Endothelial cell of umbilical vein (primary cell): ENCODE measurements at places on chromosomes 16 and 17. TPM values are rescaled to one million over a fixed set of nuclear protein-coding genes. Genes with fewer than 3 reads are reported as not detected.

Gene LLGL2
- total RNA-seq: 5.4 and 5.8 TPM in 2 replicates

Gene NTN1
- total RNA-seq: 0.18 TPM in 2 replicates

Gene PITPNM3
- 0.76 and 1.9 TPM in 2 replicates for total RNA-seq

Gene ALOX12
- not detected in 2 replicates for total RNA-seq

Gene SLC5A11
- total RNA-seq: not detected in 2 replicates

Gene STX8
- total RNA-seq: 67.3 and 68.0 TPM in 2 replicates

Gene FOXJ1
- not detected in 2 replicates for total RNA-seq

Gene CLEC3A
- not detected in 2 replicates for total RNA-seq

Gene ABCA5
- total RNA-seq: 23.2 and 25.4 TPM in 2 replicates

Gene EFCAB13
- 8.3 and 12.9 TPM in 2 replicates for total RNA-seq

Gene SDK2
- not detected in 2 replicates for total RNA-seq

Gene ITGB3
- total RNA-seq: 49.9 and 60.0 TPM in 2 replicates

Gene GPRC5C
- not detected in 2 replicates for total RNA-seq

Gene CD300A
- total RNA-seq: not detected in 2 replicates

Gene MYO15B
- total RNA-seq: 27.2 and 87.8 TPM in 2 replicates

Gene KRTAP2-3
- total RNA-seq: not detected in 2 replicates

Gene WNT9B
- total RNA-seq: not detected in 2 replicates

Gene MYCBPAP
- 0.25 and 0.66 TPM in 2 replicates for total RNA-seq

Gene ABCC3
- total RNA-seq: 1.1 and 2.1 TPM in 2 replicates

Gene TUBB3
- total RNA-seq: 164 and 215 TPM in 2 replicates

Gene DPEP2NB
- not detected in 2 replicates for total RNA-seq

Gene NT5C
- 32.6 and 39.2 TPM in 2 replicates for total RNA-seq

Gene HES7
- total RNA-seq: 0.51 TPM in 1 of 2 replicates, not detected in the other
